Spleen (tissue), 13 donors: ENCODE measurements at places on chromosomes 5 and 9.
A peak's percentile ranks its signal among the peaks of the same experiment; 100 is the strongest.

- no peak for DNase-seq
Measured at GRCh38 chr5:95850391-95850894, 27.9 kb upstream of the GLRX start.

DNA sequence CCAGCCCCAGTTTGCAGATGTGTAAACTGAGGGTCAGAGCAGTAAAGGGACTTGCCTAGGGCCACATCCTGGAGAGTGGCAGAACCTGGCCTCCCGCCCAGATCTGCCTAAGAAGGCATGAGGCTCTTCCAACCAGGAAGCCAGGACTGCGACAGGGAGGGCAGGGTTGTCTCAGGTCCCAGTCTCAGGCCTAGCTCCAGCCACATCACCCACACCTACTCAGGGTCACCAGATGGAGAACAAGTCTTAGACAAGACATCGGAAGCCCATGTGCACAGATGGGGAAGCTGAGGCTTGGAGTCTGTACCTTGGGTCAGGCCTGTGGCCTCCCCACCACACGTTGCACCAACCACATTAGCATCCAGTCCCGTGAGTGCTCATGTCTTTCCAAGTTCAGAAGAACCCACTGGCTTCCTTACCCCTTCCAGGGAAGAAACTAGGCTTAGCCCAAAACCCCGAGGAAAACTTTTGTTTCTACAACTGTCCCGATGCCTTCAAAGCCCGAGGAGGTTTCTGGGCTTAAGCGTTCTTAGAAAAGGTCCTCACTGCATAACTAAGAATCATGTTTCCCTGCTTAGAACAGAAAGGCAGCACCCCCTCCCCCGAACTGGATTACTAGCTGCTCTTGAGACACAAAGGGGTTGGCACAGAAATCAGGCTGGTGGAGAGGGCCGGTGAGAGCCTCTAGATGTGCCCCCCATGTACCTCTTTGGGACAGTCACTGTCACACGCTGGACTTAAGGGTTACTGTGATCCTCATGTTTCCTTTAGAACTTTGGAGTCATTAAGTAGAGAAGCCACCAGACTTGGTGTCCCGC, 2.2 kb downstream of the FAM78A start:
- DNase-seq: peak; percentile 64

DNA sequence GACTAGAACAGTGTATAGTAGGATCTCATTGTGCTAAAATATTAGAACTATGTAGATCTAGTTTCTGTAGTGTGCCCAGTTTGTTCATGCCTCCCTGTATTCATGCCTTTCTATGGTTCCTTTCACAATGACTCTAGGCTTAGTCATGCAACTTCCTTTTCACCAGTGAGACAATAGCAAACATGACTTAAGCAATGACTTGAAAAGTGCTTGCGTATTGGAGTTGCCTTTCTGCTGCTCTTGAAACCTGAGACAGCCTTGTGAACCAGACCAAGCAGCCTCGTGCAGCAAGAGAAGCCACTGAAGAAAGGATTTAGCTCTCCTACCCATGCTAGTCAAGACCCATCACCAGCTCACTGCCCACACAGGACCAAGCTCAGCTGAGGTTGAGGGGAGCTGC, 294.5 kb upstream of the TAS2R1 start:
- no peak for DNase-seq

- no peak for DNase-seq
Measured at GRCh38 chr5:61397238-61397637, 65.2 kb downstream of the ZSWIM6 start.

- DNase-seq: no peak
Measured at GRCh38 chr9:2066312-2067273, 51.4 kb downstream of the SMARCA2 start.

- no peak for DNase-seq
Measured at GRCh38 chr5:10854506-10855277, 93.7 kb upstream of the DAP start.

DNA sequence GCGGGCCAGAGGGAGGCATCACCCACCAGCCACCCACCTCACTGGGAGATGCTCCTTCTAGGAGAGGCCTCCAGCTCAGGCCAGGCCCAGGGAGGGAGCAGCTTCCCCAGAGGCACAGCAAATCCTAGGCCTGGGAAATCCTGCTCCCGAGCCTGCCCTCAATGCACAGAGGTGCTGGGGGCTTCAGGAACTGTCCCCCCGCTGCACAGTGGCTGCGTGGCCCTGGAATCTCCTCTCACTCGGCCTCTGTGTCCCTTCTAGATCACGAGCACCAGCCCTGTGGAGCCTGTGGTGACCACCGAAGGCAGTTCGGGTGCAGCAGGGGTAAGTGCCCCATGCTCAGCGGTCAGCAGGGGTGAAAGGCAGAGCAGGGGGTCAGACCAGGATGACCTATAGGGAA, 36.4 kb upstream of the SUSD3 start:
- no peak for DNase-seq

DNA sequence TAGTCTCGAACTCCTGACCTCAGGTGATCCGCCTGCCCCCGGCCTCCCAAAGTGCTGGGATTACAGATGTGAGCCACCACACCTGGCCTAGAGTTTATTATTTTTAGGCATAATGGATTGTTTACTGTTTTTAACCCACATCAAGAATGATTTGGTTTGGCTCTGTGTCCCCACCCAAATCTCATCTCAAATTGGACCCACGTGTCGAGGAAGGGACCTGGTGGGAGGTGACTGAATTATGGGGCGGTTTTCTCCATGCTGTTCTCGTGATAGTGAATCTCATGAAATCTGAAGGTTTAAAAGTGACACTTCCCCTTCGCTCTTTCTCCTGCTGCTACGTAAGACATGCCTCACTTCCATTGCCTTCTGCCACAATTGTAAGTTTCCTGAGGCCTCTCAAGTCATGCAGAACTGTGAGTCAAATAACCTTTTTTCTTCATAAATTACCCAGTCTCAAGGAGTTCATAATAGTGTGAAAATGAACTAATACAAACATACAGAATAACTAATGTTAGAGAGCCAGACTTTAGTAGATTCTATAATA, 88.2 kb downstream of the RICTOR start:
- no peak for DNase-seq
